SJCRH30 (cell line): ENCODE measurements at places on chromosomes 3 and 15.

GRCh38 chr3:110343376-110343775 is 728.2 kb upstream of the NECTIN3 start:
- H3K36me3 ChIP-seq, result no peaks in the 10 kb centered on the region
- no peak overlapping the region for H3K27ac ChIP-seq
- H3K27me3 ChIP-seq, result no peaks in the 10 kb centered on the region
- H3K4me1 ChIP-seq, result no peaks in the 10 kb centered on the region

- no peak for DNase-seq
- H3K4me1 ChIP-seq, result no peaks in the 10 kb centered on the region
- peaks cover 60% of the 10 kb centered on the region for H3K36me3 ChIP-seq
- no peaks in the 10 kb centered on the region for H3K27me3 ChIP-seq
These were observed 47.5 kb downstream of the ARMC8 start for GRCh38 chr3:138234401-138235179.

DNA sequence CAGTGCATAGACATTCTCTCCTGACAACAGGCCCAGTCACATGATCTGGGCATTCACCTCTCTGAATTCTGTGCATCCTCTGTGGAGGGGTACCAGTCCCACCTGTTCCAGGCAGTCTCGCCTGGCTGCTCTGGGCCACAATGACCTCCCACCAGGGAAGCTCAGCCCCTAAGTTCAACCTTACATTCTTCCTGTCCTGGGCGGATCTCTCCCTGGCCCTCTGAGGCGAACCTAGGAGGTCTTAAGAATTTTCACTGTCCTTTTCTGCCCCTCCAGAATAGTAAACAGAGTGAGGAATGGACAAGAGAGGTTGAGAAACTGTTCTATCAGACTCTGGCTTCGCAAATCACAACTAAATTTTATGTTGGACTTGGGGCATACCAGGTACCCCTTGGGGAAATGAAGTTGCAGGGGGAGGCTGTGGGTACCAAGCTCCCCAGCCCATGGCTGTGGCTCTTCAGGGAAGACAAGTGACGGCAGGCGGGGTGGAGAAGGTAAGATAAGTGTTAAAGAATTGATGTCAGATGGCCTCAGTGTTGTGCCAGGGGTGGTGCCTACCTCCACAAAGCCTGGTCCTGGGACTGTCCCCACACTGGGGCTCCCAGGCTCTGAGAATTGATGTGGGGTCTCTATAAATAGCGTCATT is 5.3 kb downstream of the SCN5A start:
- H3K36me3 ChIP-seq, result no peaks in the 10 kb centered on the region
- H3K4me1 ChIP-seq, result no peaks in the 10 kb centered on the region
- H3K4me3 ChIP-seq, result no peak overlapping the region
- H3K27ac ChIP-seq, result no peak overlapping the region
- H3K27me3 ChIP-seq, result no peaks in the 10 kb centered on the region

- H3K4me1 ChIP-seq, result no peaks in the 10 kb centered on the region
- no peak overlapping the region for H3K27ac ChIP-seq
- no peaks in the 10 kb centered on the region for H3K36me3 ChIP-seq
- H3K4me3 ChIP-seq, result no peak overlapping the region
- H3K27me3 ChIP-seq, result no peaks in the 10 kb centered on the region
These were observed 160.7 kb downstream of the STAC start for GRCh38 chr3:36540888-36541518.
